ENCODE measurements at places on chromosomes 11 and 22.
A peak's percentile ranks its signal among the peaks of the same experiment; 100 is the strongest.

- DNase-seq: no peak
Measured at GRCh38 chr11:111938687-111939160, 1.6 kb downstream of the DIXDC1 start.

DNA sequence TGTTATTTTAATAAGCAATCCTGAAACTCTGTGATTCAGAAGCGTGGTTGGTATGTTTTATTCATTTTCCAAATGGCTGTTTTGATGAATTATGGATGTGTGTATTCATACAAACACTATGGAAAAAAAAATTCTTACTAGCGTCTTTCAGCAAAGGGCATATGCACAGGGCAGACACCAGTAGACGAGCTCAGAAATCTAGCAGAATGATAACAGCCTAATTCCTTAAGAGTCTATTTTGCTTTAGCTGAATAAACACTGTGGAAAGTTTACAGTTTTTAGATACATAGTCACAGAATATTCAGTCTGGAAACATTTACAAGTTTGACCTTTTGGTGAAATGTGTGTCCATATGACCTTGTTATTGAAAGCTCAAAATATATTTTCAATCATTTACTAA is 418.8 kb upstream of the LUZP2 start:
- DNase-seq: no peak

DNA sequence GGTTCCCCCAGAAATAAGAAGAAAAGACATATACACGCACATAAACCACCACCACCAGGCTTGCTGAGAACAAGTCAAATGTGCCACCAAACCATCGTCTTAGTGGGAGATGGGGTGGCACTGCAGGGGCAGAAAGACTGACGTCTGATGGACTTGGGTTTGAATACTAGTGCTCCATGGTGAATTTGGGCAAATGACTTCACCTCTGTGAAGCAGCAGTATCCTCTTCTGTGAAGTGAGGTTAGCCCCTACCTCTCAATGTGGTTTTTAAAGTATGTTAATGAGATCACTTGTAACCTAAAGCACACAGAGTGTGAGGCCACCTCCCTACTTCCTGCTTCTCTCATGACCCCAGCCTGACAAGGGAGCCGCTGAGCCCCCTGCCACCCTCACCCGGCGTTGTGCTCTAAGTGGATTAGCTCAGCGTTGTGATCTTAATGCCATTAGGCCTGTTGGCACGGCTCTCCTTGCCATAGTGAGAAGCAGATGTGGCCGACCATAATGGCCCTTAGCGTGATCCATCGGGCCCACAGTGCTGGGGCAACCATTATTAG is 14.4 kb downstream of the ZBTB16 start:
- DNase-seq: no peak

DNA sequence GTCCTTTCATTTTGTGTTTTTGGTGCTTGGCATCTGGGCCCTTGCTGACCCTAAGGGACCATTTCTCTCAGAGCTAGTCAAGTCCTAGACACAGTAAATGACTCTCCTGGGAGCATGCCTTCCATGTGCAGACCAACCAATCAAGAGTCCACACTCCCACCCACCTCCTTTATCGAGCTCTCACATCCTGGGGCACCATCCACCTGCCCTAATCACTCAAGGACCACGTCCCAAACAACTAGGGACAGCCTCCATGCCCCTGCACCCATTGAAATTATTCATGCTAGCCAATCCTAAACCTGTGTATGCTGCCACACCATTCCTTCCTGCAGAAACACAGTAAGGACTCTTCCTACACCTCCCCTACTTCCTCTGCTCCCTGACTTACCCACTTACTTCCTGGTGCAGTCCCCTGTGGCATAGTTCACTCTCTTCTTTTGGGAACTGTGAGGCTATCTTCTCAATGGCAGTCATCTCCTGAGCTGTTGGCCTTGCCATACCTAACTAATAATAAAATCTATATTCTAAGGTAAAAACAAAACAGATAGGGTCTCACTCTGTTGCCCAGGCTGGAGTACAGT is 6.4 kb upstream of the SAA2 start:
- no peak for DNase-seq

DNA sequence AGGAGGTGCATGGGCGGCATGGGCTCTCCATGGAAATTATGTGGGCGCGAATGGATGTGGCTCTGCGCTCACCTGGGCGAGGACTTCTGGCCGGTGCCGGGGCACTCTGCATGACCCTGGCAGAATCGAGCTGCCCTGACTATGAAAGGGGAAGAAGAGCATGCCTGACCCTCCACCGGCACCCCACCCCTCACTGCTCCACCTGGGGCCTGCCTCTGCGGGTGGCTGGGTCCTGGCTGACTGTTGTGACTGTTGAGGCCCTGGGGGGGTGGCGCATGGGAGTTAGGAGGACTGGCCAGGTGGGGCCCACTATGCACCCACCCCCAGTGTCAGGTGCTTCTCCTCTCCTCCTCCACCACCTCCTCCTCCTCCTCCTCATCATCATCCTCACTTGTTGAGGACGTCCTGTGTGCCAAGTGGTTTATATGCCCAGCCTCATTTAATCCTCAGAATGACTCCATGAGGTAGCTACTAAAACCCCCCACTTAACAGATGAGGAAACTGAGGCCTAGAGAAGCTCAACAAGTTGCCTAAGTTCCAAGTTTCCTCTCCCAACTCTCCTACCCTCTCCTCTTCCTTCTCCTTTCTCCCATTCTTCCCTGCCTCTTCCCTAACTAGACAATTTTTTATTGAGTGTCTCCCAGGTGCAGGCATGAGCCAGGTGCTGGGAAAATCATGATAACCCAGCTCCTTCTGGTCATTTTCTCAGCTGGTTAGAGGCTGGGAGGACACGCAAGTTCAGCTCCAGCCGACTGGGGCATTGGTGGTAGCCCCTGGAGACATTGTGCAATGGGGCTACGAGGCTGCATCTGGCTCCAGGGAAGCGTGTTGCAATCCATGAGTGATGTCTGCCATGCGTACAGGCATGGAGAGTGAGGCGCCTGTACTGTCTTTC is 2.3 kb downstream of the MYEOV start:
- DNase-seq: no peak

GRCh38 chr11:125036933-125037332 is 26.2 kb upstream of the SLC37A2 start:
- DNase-seq: peak; percentile 47

DNA sequence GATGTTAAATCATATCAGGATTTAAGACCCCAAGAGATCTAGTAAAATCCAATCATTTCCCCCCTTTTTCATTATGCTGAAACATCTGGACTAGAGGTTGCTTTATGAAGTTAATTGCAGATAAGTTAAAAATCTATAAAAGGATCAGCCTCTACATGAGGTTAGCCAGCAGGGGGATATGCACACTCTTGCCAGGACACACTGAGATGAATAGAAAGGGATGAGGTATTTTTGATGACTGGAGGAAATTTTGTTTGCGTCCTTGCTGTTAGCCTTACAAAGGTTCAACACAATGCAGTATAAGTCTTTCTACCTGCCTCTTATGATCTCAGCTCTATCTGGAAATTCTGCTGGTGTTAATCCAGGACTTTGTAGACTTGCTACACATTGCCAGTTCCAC is 1034.3 kb downstream of the LRRC4C start:
- no peak for DNase-seq

Data from pulmonary artery endothelial cell (primary cell).